ENCODE measurements at places on chromosomes 2 and 18. TPM values are rescaled to one million over a fixed set of nuclear protein-coding genes. Genes with fewer than 3 reads are reported as not detected.

The PTPN2 gene
- 29.2 TPM for total RNA-seq

The CXCR2 gene
- total RNA-seq, result 0.24 TPM

The VSNL1 gene
- not detected for total RNA-seq

The RAX gene
- not detected for total RNA-seq

The HNMT gene
- total RNA-seq, result 39.8 TPM

The MARCO gene
- not detected for total RNA-seq

The LANCL1 gene
- total RNA-seq, result 53.7 TPM

The EMILIN2 gene
- 12.4 TPM for total RNA-seq

The MERTK gene
- 2.7 TPM for total RNA-seq

All from epithelial cell of alveolus of lung (primary cell).